HepG2 (cell line): ENCODE measurements at places on chromosomes 2 and 18.

DNA sequence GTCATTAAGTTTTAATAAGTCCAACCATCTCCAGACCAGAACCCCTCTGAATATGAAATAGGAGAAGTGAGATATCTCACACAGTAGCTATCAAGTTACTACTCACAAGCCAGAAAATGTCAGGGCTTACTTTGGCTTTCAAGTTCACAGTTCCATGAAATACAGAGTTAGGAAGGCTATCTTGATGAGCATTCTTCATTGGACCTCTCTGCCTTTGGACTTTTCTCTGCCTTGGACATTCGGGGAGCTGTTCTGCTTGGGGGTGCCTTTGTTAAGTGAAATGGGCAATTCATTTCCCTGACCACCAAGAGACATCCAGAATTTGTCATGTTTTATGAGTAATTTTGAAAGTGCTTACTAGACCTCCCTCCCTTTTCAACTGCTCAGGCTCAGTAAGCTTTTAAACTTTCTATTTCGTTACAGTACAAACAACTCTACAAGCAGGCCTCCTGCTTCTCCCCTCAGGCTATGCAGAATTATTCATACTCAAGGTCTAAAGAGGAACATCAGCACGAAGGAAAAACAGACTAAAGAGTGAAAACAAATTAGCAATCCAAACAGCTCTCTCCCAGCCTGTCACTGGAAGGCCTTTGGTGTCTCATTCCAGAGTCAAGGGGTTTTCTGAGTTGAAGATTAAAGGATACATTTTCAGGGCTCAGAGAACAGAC, 95.3 kb downstream of the MREG start:
- no peak for DNase-seq

DNA sequence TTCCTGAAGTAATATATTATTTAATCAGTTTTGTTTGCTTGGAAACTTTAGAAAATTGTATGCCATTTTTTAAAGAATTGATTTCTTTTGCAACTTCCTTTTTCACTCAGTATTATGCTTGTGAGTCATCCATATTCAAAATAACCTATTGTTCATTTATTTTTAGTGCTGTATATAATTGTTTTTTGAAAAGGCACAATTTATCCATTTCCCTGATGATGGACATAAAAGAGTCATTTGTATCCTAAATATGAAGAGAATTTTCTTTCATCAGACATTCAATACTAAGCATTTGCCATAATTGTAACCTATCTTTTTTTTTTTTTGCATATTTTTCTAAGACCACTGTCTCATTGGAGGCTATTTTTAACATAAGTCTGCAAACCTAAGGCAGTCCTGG, 134.1 kb upstream of the SERPINE2 start:
- no peak for DNase-seq

- DNase-seq: no peak
These were observed 90.3 kb downstream of the TACR1 start for GRCh38 chr2:75108937-75109482.

DNA sequence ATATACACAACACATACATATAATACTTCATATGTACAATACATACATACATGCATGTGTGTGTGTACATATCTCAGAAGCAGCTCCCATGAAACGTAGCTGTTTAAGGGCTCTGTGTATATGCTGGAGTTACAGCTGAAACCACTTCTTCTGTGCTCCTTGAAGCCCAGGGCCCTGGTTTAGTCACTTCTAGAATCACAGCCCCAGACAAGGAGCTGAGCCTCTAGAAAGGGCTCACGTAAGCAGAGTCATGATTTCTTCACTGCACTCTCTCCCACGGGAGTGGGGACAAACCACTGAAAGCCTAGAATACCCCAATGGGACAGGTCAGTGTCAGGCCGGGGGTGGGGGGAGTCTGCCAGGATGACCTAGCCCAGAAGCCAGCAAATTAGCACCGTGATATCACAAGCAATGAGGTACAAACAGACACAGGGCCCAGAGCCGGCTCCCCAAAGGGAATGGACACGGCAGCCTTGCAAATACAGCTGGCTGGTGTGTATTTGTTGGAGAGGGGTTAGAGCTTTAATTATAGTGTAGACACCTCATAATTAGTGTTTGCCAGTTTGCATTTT, 90.3 kb downstream of the C1QL2 start:
- no peak for DNase-seq

GRCh38 chr2:163737190-163737439, 1.3 kb upstream of the FIGN start:
- no peak for DNase-seq

- no peak for DNase-seq
These were observed 145.4 kb upstream of the PGAP1 start for GRCh38 chr2:197071790-197072436.

DNA sequence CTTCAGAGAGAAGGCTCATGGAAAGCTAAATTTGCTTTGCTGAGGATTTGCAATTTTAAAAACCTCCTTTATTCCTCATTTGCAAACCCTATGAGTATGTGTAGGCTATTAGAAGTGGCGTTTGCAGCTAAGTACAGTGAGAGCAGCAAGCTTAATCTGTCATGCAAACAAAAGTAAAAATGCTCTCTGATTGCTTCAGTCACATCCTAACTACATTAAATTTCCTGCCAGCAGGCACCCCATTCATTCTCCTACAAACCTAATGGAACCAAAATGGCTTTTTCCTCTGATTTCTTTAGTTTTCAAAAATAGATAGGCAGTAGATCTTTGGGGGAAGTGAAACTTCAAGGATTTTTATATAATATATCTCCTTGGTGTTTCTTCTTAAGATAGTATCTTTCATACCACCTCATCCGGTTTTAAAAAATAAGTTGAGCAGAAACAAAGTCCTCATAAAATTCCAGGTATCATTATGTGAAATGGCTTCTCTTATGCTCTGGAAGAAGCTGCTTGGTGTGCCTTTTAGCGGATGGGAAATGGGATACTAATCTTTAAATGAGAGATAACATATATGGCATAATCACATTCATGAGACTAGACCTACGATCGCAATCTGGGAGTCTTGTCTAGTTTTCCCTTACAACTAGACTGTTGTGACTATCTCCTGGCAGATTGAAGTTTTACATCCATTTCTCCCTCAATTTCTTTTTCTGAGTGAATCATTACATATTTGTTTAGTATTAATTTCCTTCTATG, 49.1 kb downstream of the CLIP4 start:
- DNase-seq: no peak

DNA sequence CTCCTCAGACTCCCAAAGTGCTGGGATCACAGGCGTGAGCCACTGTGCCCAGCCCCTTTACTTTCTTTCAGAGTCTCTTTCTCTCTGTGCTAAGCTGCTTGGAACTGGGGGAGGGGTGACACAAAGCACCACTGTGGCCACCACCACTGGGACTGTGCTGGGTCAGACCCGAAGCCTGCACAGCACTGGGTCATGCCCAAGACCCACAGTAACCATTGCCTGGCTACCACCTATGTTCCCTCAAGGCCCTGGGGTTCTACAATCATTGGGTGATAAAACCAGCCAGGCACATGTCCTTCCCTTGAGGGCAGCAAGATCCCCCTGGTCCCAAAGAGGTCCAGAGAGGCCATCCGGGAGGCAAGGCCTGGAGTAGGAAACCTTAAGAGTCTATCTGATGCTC, 9.1 kb upstream of the CAB39 start:
- no peak for DNase-seq

- no peak for DNase-seq
These were observed 11.5 kb downstream of the CD226 start for GRCh38 chr18:69936191-69936558.

GRCh38 chr2:98932778-98933343, 3.2 kb downstream of the CRACDL start:
- no peak for DNase-seq

DNA sequence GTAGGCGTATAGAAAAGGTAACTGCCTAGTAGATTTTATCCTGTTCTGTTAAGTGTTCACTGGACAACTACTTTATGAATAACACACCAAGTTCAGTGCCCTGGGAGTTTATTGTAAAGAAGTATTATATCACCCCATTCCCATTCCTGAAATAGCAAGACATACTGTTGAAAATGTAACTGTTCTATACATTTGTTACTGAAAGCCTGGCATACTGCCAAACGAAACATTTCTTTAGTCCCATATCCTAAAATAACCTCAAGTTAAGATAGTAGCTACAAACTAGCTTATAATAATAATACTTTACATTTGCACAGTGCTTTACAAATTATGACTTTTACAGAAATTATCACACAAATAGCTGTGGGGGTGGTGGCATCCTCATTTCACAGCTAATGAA, 25.1 kb downstream of the SPDYA start:
- no peak for DNase-seq
